NCI-H1105 treated with DMSO at 0.1 percent for 48 hours (cell line): ENCODE measurements at places on chromosomes 3 and 15.
A peak's percentile ranks its signal among the peaks of the same experiment; 100 is the strongest.

GRCh38 chr15:76964157-76964556 is 30.8 kb upstream of the PSTPIP1 start:
- no peak for DNase-seq

- peak; percentile 18 for DNase-seq
Observed at GRCh38 chr3:65883613-65884012, 155.1 kb downstream of the MAGI1 start.

- no peak for DNase-seq
Observed at GRCh38 chr3:43707998-43708397, 17.3 kb downstream of the ABHD5 start.

DNA sequence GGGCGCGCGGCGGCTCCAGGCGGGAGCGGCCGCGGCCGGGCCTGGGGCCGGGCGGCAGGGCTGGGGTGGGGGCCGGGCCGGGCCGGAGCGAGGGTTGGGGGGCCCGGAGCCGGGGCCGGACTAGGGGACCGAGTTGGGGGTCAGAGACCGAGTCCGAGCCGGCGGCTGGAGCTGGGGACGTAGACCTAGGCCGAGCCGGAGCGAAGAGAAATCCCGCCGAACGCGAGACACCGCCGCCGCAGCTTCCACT is 37.3 kb downstream of the HMCES start:
- no peak for DNase-seq

GRCh38 chr3:14660942-14661341 is 9.4 kb downstream of the CCDC174 start:
- DNase-seq: no peak

DNA sequence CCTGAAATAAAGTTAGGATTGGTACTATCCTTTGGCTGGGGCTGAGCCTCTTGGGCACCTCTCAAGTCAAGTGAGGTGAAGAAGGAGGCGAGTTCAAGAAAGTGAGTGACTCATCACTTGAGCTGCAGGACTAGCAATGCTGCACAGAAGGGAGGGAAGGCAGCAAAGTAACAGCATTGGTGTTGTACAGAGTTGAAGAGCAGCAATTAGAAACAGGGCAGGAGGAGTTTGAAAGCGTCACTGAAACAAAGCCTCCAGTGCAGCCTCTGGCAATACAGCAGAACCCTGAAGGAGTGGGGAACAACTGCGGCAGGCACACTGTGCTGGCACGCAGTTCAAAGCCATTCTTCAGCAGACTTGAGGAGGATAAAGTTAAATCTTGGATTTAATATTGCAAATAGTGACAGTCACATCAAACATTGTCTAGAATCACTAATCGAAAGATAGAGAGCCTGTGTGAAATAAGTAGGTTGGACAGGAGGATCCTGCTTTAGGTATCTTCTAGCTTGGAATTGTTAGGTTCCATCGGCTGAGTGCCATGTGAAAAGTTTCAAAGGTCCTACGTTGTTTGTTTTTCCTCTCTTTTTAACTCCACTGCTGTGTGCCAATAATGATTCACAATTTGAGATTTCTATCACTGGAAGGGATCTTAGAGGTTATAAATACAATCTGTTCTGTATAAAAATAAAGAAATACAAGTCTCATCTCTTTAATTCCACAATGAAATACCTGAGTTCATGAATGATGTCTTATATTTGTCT is 479.8 kb downstream of the NAALADL2 start:
- DNase-seq: no peak

GRCh38 chr3:48697952-48698351 is 12.2 kb upstream of the NCKIPSD start:
- DNase-seq: no peak

DNA sequence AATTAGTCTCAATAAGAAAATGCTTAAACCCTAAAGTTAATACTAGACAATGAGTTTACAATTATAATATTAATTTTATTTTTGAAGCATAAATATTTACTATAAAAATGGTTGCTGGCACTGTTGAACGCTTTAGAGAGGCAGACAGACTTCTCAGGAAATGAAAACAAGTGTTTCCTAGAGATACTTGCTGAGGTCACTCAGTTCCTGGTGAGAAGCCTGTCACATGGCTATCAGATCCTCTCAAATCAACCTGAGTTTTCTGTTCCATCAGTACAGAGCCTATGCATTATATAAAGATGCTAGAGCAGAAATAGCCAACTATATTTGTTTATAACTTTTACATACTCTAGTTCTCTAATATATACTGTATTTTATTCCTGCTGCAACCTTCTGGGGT is 109.2 kb downstream of the MYO5A start:
- DNase-seq: no peak

GRCh38 chr3:13539671-13540070 is 9.3 kb upstream of the FBLN2 start:
- no peak for DNase-seq

DNA sequence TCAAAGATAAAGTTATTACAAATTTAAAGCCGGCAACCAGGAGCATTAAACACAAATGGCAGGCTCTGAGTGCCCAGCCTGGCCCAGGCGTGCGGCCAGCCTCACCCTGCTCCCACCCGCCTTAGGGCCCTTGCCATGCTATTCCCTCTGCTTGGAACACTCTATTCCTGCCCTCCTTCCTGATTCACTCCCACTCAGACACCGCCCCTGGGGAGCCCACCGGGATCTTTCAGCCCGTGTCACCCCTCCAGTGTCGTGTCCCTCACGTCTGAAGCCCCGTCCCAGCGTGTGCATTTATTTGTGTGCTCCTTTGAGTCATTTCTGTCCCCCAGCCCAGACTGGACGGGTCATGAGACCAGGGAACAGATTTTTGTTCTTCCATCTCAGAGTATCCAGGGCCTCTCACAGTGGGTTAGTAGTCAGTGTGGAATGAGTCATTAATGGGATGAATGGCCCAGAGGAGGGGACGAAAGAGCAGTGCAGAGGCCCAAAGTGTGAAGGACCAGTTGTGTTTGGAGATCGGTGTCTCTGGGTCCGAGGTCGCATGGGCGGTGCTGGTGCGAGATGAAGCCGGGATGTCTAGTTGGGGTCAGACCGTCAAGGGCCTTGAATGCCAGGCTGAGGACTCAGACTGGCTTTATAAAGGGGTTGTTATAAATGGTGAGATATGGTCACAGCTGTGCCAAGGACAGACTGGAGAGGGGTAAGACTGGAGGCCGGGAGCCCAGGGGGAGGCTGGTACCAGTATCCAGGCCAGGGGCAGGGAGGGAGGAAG is 58.9 kb upstream of the SLC6A6 start:
- DNase-seq: no peak
